ENCODE measurements at places on chromosomes 5 and 9.

DNA sequence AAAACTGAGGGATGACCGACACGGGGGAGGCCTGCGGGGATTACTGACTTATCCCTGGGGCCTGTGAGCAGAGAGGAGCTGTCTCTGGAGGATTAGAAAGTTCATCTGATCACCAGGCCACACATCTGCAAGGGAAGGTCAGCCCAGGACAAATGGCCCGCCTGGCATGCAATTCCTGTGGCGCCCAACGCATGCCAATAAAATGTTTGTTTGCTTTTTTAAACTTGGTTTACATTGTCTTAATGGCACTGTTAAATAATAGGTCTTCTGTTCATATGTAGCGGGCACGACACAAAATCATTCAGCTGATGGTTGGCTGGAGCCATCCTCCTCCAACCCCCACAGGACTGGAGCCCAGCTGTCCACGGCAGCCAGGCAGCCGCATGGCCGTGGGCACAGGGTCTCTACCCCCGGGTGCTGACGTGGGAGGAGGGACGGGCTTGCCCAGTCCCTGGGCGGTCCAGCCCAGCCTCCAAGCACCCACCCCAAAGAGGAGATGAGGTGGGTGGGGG lies 41.0 kb upstream of the SLC12A7 start:
- no peak for DNase-seq

DNA sequence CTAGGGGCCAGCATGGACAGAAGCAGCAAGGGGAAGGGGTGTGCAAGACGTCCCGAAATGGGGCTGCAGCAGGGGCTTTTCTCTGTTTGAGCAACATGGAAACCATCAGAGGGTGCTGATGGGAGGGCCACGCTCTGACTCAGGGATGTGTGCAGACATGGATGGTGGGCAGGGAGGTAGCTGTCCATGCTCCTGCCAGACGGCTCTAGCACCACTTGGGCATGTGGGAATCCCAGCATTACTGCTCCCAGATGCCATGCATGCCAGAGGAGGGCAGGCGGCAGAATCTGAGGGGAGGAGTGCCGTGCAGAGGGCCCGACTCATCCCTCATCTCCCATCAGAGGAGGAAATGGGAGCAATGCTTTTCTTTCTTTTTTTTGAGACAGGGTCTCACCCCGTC lies 45.6 kb upstream of the SLC25A51 start:
- no peak for DNase-seq

DNA sequence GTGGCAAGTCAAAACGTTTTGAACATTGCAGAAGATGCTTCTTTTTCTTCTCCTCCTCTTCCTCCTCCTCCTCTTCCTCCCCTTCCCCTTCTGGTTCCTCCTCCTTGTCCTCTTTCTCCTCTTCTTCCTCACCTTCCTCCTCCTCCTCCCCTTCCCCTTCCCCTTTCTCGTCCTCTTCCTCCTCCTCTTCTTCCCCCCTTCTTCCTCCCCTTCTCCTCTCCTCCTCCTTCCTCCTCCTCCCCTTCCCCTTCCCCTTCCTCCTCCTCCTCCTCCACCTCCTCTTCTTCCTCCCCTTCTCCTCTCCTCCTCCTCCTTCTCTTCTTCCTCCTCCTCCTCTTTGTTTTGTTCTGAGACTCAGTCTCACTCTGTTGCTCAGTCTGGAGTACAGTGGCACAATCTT lies 167.0 kb upstream of the SV2C start:
- no peak for DNase-seq

- no peak for DNase-seq
These were observed 108.2 kb upstream of the DMAC1 start for GRCh38 chr9:7907551-7908337.

GRCh38 chr5:153782589-153783361 lies 255.9 kb downstream of the FAM114A2 start:
- no peak for DNase-seq

All from fibroblast of the conjunctiva (primary cell).